NCI-H510A treated with DMSO at 0.1 percent for 48 hours (cell line): ENCODE measurements at places on chromosomes 13 and 19.

DNA sequence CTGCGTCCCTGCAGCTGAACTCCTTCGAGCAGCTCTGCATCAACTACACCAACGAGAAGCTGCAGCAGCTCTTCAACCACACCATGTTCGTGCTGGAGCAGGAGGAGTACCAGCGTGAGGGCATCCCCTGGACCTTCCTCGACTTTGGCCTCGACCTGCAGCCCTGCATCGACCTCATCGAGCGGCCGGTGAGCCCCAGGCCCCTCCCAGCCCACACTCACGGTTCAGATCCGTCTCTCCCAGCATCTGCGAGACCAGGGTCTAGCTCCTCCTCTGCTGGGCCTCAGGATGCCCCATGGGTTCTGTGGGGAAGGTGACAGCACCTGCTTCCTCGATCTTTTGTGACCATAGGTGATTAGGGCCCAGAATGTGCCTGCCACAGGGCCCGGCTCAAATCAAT is 46.2 kb downstream of the MYH14 start:
- DNase-seq, result no peak

- no peak for DNase-seq
These were observed 32.2 kb upstream of the GGACT start for GRCh38 chr13:100620792-100621191.

DNA sequence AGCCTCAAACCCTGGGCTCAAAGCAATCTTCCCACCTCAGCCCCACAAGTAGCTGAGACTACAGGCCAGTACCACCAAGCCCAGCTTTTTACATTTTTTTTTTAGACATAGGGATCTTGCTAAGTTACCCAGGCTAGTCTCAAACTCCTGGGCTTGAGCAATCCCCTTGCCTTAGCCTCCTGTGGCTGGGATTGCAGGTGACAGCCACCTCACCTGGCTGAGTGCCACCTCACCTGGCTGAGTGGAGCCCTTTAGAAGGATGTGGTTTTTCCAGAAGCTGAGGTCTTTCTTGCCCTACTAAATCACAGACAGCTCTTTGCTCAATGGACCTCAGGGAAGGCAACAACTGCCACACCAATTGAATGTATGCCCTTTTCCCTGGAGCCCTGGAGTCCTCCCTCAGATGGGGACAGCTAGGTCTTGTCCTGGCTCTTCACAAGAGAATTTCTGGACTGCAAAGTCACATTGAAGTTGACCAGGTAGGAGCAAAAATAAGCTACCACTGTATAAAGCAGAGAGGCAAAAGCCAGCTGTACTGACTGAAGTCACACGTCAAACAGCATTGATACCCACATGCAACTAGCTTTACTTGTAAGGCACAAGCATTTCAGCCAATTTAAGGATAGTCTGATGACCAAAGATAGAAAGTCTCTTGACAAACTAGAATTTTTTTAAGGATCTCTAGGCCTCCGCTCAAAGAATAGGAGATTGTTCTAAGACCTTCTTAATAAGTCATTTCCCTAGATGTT is 14.0 kb downstream of the PDX1 start:
- peak; percentile 6 for DNase-seq

DNA sequence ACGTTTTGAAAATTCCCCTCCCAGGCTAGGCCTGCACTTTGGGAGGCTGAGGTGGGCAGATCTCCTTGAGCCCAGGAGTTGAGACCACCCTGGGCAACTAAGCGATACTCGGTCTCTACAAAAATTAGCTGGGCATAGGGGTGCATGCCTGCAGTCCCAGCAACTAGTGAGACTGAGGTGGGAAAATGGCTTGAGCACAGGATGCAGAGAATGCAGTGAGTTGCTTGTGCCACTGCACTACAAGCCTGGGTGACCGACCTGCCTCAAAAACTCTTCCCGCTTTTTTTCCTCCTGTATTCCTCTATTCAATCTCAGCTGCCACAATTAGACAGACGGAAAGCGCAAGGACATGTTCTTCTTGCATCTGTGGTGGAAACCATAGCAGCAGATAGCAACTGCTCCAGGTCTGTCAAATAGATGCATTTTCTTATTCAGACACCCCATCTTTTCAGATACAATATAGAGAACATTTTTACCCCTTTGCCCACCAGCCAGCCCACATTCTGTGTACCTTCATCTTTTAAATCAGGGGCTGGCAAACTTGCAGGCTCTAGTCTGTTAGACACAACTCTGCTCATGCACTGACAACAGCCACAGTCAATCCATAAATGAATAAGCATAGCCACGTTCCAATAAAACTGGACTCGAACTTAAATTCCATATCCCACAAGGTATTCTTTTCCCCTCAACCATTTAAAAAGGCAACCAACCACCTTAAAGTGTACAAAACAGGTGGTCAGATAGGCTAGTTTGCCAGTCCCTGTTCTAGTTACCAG is 4.8 kb downstream of the TPT1 start:
- no peak for DNase-seq

GRCh38 chr19:1252821-1253513 is 4.6 kb downstream of the MIDN start:
- DNase-seq, result no peak
